ENCODE measurements at places on chromosomes 6 and 20. TPM values are rescaled to one million over a fixed set of nuclear protein-coding genes. Genes with fewer than 3 reads are reported as not detected.

- no peak for DNase-seq
Measured at GRCh38 chr6:116066789-116067188, 6.1 kb upstream of the FRK start.

DNA sequence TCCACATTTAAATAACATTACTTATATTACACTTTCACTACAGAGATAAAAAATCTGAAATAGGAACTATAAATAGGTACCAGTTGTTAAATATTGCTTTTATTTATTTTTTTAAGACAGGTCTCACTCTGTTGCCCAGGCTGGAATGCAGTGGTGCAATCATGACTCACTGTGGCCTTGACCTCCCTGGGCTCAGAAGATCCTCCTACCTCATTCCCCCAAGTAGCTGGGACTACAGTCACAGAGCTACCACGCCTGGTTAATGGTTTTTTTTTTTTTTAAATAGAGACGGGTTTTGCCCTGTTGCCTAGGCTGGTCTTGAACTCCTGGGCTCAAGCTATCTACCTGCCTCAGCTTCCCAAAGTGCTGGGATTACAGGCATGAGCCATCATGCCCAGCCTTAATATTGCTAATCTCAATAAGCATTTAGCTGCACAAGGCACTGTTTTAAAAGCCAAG is 17.3 kb downstream of the EEF1E1 start:
- peak; percentile 81 for DNase-seq

- no peak for DNase-seq
Measured at GRCh38 chr6:12034349-12034748, 22.2 kb downstream of the HIVEP1 start.

DNA sequence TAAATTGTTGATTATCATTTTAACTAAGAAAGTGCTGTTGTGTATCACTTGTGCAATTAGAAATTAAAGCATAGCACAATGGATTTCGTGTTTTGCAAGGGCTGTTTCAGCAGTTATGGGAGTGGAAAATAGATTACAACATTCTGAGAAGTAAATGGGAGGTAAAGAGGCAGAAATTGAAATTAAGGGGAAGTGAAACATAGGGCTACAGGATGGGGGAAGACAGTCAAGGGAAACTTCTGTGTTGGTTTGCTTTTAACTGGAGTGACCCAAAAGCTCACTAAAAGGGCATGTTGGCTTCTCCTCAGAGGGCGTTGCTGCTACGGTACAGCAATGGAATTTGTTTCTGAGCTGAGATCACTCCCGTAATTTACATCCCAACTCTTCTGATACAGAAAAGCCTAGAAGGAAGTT is 147.5 kb downstream of the BCAS1 start:
- DNase-seq = no peak

The CDSN gene
- 1.0 TPM for total RNA-seq

The SLCO4A1 gene
- 19.3 TPM for total RNA-seq

The KCNK5 gene
- 14.3 TPM for total RNA-seq

GRCh38 chr20:17843246-17844132 is 125.1 kb downstream of the SNX5 start:
- no peak for DNase-seq

DNA sequence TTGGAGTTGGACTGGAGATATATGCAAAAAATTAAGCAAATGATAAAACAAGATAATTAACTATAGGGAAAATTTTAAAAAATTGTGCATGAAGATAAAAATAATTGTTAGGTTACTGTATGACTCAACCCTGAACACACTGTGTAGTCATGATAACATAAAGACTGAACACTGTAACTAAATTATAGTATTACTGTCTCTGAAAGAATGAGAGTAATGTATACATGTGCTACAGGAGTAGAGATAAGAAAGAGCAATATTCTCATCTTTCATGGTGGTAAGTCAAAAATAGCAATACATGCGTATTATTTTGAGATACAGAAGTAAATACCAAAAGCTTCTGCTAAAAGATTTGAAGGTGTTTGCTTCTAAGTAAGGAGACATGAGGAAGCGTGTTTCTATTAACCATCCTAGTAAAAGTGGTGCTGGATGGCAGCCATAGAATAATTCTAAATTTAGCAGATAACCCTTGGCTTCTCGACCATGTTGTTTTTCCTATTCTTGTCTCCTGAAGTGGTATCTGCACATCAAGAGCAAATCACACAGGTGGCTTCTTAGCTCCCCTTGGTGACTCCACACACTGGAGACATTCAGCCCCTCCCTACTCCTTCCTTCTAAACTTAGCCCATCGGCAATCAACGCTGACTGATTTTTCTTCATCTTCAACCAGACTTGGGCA is 390.6 kb upstream of the PLCB4 start:
- DNase-seq = no peak

DNA sequence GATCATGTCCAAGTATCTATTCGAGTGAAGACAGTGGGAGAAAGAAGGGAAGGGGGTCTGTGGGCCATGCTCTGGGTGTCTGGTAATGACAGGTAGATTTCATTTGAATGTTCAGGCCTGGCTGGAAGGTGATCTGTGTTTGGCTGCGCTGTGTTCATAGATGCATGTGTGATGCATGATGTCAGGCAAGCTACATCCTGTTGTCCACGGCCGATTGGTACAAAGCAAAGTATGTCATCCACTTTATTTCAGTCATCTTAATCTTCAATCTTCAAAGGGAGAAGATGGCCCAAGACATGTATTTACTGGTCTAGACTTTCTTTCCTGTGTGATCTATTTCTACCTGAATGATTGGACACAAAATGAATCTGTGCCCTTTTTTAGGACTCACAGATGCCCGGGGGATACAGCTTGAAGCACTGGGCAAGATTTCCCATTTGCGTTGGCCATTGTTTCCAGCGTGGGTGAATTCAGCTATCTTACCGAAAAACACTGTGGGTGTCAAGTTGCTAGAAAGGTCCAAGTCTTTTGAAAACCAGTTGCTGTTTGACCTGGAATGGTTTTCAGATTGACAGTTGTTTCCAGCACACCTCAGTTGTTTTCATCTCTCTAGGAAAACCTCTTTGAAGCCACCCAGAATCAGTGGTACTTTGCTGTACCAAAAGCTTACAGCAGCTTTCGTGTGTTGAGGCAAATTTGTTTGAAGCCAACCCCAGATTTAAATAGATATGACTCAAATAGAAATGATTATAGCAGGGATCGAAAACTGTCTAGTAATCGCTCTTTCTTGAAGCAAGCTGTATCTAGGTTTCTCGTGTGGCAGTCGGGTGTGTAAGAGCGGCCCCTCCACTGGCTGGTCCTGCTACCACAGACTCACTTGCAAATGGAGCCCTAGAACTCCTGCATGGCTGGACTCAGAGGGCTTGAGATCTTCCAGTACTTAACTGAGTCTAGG is 27.2 kb downstream of the DUSP22 start:
- no peak for DNase-seq

DNA sequence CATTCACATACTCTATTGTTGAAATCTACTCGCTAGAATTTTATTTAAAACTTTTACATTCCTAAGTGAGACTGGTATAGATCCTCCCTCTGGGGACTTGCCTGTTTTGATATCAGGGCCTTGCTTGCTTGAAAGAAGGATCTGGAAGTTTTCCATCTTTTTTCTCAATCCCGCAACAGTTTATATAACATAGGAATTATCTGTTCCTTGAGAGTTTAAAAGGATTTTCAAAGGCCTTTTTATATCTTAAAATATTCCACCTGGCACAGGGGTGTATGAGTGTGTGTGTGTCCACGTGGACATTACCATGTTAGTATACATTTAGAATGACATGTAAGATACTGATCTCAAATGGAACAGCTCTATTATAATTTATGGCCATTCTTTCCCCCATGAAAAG is 96.3 kb downstream of the TRERF1 start:
- no peak for DNase-seq

DNA sequence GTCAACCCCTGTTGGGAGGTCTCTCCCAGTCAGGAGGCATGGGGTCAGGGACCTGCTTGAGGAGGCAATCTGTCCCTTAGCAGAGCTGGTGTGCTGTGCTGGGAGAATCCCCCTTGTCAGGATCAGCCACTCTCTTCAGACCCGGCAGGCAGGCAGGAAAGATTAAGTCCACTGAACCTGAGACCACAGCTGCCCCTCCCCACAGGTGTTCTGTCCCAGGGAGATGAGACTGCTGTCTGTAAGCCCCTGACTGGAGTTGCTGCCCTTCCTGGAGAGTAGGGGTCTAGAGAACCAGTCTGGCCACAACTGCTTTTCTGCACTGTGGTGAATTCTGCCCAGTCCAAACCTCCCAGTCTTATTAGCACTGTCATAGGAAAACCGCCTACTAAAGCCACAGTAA is 677.8 kb upstream of the POU3F2 start:
- DNase-seq = no peak

- DNase-seq = no peak
Measured at GRCh38 chr6:51285876-51286275, 467.2 kb downstream of the TFAP2B start.

DNA sequence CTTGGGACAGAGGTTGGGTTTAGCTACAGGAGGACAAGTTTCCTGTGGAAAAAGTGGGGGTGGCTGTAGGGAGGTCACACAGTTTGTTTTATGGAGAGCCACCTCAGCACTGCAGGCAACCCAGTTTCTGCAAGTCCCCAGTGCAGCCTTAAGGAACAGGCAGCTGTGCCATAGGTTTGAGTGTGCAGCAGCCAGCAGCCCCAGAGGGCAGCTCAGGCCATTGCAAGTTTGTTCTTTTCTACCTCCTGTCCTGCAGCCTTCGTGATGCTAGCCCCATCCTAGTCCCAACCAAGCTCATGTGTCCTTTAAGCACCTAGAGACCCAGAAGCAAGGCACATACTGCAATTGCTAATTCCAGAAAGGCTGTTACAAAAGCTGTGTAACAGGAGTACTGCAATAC is 58.8 kb downstream of the ZBTB9 start:
- DNase-seq = no peak

The SLC17A2 gene
- not detected for total RNA-seq

DNA sequence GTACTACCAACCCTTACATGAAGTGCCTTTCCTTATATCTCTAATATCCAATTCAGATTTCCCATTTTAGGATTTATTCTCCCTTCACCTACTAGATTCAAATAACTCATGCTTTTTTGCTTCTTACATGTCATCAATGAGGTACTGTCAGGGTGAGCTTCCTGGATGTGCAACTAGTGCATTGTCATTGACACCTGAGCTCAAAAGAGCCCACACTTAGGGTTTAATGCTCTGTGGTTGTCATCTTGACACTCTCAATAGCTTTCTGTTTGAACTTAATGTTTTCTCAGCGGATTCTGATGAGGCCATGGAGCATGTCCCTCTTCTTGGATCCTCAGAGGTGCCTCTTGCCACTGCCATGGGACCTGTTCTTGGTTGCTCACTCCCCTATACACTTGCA is 1033.3 kb upstream of the EYS start:
- no peak for DNase-seq

- no peak for DNase-seq
Measured at GRCh38 chr20:51811042-51811355, 8.7 kb upstream of the SALL4 start.

The HLA-DQA2 gene
- total RNA-seq = not detected

The PDRG1 gene
- total RNA-seq = 15.3 TPM

The MPIG6B gene
- total RNA-seq = 0.59 TPM

GRCh38 chr6:117906507-117906957 is 532 bp upstream of the SLC35F1 start:
- DNase-seq = no peak

The SAMD3 gene
- total RNA-seq = not detected

DNA sequence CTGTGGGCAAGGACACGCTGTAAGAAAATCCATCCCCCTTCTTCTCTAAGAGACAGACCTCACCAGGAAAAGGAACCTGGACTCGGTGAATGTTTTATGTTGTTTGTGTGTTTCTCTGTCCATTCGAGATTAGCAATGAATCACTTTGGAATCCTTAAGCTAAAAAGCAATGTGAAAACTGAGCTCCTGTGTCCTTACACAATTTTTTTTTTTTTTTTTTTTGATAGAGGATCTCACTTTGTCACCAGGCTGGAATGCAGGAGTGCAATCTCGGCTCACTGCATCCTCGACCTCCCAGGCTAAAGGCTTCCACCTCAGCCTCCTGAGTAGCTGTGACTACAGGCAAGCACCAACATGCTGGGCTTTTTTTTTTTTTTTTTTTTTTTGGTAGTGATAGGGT is 32.1 kb downstream of the BFSP1 start:
- peak; percentile 74 for DNase-seq

DNA sequence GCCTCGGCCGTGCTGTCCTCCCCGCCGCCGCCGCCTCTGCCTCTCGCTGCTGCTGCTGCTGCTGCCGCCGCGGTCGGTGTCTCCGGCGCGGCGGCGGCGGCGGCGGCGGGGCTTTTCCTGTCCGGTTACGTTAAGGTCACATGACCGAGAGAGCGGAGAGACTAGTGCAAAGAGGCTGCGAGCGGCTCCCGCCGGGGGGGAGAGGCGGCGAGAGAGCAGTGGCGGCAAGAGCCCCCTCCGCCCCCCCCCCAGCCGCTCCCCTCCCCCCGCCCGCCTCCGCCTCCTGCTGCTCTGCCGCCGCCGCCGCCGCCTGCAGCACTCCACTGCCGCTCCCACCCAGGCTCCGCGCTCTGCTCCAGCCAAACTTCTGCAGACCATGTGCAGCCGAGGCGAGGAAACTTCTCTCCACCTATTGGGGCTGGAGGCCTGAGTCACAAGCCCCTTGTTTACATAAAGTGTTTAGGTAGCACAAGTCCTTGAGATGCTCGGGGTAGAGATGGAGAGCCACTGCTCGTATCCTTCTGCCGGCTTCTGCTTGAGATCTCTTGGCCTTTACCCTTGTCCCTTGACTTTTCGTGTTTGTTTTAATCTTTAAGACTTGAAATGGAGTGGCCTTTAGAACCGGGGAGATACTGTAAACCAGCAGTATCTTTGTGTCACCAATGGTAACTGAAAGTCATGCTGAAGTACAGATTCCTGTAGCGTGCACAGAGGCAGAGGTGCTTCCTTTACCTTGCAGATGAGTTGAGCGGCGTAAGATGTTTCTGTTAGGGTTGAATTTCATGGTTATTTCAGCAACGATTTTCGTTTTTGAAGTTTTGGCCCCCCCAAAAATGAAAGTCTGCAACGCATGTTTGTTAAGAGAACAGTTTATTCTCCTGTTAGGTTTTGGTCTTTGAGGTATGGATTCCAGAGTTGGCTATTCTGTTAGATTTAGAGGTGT is at the start of gene ZBTB2:
Gene ZBTB2, minus strand, starts transcription at position 89 of the 943 bp plus-strand sequence. CDS start 17,922 bp downstream, outside the sequence.
- DNase-seq = peak; percentile 42

The TRIM40 gene
- not detected for total RNA-seq

DNA sequence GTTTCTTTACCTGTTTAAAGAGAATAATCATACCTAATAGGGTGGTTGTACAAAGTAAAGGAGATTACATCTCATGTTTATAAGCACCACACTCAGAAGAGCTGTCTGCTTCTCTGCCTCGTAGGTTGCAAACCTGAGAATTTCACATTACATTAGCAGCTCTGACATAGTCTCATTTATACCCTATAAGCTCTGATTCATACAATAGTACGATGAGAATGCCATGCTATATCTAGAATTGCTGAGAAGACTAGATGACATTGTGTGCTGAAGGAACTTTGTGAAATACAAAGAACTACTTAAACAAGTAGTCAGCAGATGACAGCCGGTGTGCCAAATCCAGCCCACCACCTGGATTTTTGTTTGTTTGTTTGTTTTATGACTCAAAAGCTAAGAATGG is 121.2 kb downstream of the ADAT2 start:
- DNase-seq = no peak

The MEA1 gene
- 77.0 TPM for total RNA-seq

The MYBL2 gene
- 152 TPM for total RNA-seq

All from PC-9 (cell line).